Activated naive CD4-positive, alpha-beta T cell treated with anti-CD3 and anti-CD28 coated beads for 36 hours (primary cell): ENCODE measurements at places on chromosomes 4 and X. TPM values are rescaled to one million over a fixed set of nuclear protein-coding genes. Genes with fewer than 3 reads are reported as not detected.

- no peak for DNase-seq
Observed at GRCh38 chrX:130593911-130594310, 192.1 kb downstream of the RBMX2 start.

- no peak for DNase-seq
Observed at GRCh38 chr4:2075171-2075986, 16.3 kb downstream of the NAT8L start.

- DNase-seq, result no peak
Observed at GRCh38 chr4:141046255-141046654, 87.0 kb downstream of the RNF150 start.

DNA sequence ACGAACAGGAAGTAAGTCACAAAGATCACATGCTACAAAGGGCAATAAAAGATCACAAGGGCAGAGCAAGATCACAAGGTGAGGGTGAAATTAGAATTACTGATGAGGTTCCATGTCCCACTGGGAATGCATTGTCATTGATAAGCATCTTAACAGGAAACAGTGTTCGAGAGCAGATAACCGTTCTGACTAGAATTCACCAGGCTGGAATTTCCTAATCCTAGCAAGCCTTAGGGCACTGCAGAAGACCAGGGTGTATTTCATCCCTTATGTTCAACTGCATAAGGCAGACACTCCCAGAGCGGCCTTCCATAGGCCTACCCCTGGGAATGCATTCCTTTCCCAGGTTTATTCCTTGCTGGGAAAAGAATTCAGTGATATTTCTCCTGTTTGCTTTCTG is 980.6 kb upstream of the LCORL start:
- DNase-seq, result no peak

DNA sequence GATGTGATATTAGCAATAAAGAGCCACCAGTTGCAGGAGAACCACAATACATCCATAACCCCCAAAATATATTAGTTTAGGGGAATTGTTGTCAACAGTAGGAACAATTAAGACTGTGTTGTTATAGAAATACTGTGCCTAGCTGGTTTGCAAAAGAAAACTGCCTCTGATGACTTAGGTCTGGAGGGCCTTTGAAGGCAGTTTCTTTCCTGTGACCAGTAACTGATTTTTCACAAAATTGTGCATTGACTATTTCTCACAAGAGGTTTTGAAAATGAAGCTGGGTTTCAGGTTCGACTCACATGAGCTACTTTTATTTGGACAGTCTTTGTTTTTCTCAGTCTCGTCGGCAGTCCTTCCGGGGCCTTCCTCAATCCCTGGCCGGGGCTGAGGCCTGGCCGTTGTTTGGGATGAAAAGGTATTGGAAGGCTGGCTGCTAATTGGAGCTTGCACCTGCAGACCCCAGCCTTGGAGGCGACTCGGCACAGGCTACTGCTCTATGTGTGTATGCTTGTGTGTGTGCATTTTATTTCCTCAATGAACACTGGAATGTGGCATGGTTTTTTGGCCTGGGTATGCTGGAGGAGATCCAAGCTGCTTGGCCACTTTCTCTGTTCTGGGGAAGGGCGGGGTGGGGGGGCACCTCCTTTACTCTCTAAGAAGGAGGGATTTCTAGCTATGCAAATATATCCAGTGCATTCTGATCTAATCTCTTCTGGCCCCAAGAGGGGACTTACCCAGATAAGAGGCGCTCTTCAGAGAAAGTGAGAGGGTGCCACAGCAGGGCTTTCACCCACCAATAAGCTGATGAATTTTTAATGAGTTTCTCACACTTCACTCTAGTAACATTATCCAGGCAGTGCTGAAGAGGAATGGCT is 49.5 kb upstream of the LNX1 start:
- no peak for DNase-seq

GRCh38 chrX:18941896-18942295 is 42.0 kb downstream of the PHKA2 start:
- DNase-seq, result no peak

DNA sequence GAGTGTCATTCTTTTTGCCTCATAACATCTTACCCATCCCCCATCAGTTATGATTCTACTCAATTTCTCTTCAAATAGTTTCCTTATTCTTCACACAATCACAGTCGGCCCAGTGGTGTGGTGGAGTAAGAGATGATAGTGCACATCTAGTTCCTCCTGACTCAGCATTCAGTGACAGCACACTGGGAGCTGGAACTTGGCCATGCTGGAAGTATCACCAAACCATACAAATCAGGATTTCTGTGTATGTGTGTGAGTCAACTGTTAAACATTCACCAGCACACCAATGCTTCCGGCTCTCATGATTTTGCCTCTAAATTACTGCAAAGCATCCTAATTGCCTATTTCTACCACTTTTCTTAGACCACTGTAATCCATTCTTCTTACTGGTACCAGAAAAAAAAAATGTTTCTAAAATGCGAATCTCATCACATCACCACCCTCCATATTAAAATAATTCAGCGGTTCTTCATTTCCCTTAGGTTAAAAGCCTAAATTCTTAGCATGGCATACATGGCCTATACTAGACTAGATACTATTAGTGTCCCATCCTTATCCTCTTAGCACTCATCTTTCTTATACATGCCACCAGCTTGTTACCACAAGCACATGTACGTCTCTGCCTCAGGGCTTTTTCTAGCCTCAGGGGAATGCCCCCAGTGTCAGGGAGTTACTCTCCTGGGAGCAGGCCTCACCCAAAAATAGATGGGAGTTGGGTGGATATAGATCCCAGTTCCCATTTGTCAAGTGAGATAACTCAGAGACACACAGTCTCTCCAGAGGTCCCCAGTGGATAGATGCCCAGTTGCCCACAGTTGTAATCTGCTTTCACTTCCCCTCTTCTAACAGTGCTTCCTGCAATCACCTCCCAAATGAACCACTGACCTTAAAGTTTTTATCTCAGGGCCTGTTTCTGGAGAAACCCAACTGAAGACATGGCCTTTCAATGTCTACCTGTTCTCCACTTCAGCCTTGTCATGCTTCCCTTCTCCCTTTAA is 49.2 kb upstream of the DDX53 start:
- no peak for DNase-seq

GRCh38 chrX:24498181-24498580 is 33.1 kb downstream of the PDK3 start:
- peak; percentile 43 for DNase-seq

DNA sequence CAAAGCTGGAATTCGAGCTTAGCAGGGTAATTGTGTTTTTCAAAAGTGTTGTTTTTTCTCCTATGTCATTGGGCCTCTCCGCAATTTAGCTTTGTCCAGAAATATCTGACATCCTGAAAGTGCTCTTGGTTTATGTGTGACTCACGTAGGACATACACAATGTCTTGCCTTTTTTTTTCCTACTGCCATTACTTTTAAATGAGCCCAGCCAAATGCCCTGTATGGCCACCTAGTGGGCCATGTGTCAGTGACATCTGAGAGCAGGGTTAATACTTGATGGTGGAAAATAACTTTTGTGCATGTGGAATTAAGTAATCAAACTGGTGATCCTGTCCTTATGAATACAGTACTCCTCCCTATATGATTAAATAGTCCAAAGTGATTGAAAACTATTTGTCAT is 1411.1 kb upstream of the TENM3 start:
- no peak for DNase-seq

- DNase-seq, result no peak
Observed at GRCh38 chr4:40648131-40648530, 18.5 kb upstream of the RBM47 start.

DNA sequence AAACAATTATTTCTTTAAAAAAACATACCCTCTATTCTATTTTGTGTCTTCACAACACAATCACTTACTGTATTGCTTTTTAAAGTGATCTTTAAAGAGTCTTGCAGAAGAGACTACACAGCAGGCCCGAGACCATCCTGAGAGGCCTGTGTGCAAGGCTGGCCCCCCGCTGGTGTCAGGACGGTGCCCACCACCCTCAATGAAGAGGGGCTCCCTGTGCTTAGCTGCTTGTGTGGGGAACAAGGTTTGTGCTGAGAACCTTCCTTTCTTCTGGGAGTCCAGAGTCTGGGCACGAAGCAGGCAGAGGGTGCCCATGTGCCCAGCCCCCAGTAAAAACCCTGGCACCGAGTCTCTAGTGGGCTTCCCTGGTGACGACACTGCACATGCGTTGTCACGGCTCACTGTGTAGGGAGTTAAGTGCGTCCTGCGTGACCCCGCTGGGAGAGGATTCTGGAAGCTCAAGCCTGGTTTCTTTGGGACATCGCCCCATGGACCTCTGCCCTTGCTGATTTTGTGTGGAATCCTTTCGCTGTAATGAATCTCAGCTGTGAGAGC is 22.0 kb downstream of the RGS12 start:
- DNase-seq, result peak; percentile 1

DNA sequence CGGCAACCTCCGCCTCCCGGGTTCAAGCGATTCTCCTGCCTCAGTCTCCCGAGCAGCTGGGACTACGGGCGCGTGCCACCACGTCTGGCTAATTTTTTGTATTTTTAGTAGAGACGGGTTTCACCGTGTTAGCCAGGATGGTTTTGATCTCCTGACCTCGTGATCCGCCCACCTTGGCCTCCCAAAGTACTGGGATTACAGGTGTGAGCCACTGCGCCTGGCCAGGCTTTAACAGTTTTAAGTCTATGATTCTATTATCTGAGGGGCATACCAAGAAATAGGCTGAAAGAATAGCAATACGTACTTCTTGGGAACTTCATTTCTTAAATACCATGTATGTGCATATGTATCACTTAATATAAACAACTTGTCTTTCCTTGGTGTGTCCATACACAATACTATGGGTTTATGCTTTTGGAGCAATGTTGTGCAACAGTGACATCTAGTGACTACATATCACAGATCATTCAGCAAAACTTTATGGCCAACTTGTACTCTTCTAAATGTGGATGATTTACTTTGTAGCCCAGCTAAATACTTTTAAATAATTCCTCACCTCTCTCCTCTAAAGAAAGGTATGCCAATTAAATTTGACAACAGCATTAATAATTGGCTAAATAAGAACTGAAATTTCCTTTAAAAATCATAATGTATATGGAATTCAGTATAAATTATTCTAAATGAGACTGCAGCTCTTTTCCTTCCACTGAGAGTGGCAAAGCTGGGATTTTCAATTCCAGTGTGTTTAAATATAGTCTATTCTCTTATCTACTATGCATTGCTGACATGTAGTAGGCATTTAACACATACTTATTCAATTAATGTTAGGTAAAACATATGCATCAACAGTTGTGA is 10.4 kb downstream of the SLC9B1 start:
- DNase-seq, result peak; percentile 22

DNA sequence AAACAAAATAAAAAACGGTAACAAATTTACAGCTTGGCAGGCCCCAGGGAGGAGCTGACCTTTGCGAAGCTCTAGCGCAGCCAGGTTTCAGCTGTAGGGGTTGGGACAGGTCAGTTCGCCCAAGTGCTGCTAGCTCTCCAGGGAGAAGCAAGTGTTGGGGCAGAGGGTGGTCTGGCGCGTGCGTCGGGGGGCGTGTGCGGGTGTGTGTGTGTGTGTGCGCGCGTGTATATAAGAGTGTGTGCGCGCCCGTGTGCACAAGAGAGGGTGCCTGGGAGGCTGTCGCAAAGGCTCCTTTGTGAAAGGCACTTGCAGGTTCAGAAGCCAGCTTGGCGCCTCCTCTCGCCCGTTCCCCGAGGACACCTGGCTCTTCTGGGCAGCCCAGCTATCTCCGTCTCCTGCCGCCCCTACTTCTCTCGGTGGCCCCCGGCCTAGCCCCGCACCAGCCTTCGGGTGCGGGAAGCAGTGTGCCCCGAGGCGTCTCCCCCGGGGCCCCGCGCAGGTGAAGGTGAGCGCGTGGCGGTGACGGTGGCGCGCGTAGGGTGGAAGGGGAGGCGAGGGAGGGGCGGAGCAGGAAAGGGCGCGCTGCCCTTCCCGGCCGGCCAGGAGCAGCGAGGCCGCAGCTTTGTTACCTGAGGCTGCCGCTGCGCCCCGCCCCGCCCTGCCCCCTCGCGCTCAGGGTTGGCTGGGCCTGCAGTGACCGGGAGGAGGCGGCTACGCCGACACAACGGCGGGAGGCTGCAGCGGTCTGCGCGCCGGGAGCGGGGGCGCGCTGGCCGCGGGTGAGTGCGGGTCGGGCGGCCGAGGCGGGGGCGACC is at the start of gene FHDC1:
TSS of gene FHDC1 (plus strand) at position 693 of the 815 bp plus-strand sequence. CDS start 6,735 bp downstream, outside the sequence.
- peak; percentile 31 for DNase-seq

GRCh38 chrX:46913667-46914066 is 1.4 kb downstream of the JADE3 start:
- DNase-seq, result peak; percentile 6

- no peak for DNase-seq
Observed at GRCh38 chr4:184198190-184198589, 19.5 kb downstream of the ENPP6 start.

DNA sequence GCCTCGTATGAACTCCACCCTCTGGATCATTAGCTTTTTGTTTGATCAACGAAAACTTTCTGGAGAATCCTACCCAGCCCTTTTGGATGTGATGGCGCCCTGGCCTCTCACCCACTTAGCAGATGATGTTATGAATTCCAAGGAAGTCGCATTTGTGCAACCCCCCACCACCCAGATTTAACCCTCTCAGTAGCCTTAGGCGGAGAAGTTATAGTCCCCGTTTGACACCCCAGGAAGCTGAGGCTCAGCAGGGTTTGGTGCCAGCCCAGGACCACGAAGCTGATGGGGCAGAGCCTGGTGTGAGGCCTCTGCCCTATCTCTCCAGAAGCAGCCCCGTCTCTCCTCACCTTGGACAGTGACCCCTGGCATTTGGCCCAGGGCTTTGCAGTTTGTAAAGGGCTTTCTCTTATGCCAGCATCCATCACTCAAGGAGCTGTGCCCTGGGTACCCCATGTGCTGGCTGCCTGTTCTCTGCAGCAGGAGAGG is 1.0 kb downstream of the WFS1 start:
- DNase-seq, result no peak

Gene USP51
- 1.0 TPM for total RNA-seq

Gene SOWAHB
- not detected for total RNA-seq

Gene MAGEA12
- total RNA-seq, result not detected

Gene SLC9A7
- 11.1 TPM for total RNA-seq

Gene TLR8
- total RNA-seq, result not detected

Gene DCAF8L2
- not detected for total RNA-seq
